ENCODE measurements at places on chromosomes 2 and 18. TPM values are rescaled to one million over a fixed set of nuclear protein-coding genes. Genes with fewer than 3 reads are reported as not detected.
A peak's percentile ranks its signal among the peaks of the same experiment; 100 is the strongest.

Gene GRP
- not detected for total RNA-seq

DNA sequence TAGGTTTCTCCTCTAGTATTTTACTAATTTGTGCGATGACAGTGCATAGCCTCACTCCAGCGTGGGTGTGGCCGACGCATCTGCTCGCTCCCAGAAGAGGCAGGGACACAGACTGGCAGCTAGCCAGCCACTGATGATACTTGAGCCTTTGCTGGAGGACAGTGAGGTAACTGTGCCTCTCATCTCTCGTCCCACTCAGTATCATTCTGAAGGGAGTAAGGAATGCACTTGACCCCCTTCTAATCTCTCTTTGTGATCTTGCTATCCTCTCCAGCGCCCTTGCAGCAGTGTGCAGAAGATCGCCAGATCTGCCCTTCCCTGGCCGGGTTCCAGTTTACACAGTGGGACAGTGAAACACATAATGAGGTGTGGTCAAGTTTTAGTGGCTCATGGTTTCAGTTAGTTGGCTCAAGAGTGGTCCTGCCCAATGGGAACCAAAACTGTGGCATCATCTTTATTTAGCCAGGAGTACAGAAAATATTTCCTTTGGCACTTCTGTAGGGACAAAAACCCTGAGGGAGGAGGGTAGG lies 17.5 kb downstream of the NCAPH start:
- H3K27me3 ChIP-seq: no peaks in the 10 kb centered on the region
- no peak for DNase-seq
- H3K36me3 ChIP-seq: peaks cover 2% of the 10 kb centered on the region
- H3K27ac ChIP-seq: peak overlapping the region; percentile 88

DNA sequence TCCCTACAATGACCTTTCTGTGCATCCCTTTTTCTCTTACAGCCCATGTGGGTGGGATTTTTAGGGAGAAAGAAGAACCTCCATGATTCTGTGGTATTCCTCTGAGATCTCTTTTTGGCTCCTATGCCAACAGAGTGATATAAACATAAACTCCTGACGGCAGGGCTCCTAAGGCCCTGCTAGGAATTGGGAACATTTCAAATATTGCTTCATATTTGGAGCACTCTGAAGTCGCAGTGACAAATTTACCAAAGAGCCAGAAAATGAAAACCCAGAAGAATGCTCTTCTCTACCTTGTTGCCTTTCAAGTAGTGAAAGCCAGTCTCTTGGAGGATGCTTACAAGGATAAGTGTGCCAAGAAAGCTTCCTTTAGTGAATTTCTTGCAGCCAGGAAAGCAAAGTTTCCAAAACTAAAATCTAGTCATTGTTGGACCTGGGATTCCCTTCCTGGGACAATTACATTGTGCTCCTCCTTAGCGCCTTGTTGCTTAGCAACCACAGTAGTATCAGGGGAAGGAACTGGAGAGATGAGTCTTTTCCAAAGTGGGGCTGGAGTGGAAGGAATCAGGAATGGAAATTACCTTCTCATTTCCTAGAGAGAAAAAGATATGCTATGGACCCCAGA lies 7.3 kb upstream of the SETBP1 start:
- no peaks in the 10 kb centered on the region for H3K27me3 ChIP-seq
- no peaks in the 10 kb centered on the region for H3K36me3 ChIP-seq
- DNase-seq: no peak
- no peak overlapping the region for H3K4me3 ChIP-seq
- no peak overlapping the region for H3K27ac ChIP-seq
- peaks cover 5% of the 10 kb centered on the region for H3K4me1 ChIP-seq

GRCh38 chr2:226742347-226742746 lies 57.3 kb downstream of the IRS1 start:
- DNase-seq: no peak
- H3K4me1 ChIP-seq: peaks cover 13% of the 10 kb centered on the region
- no peak overlapping the region for H3K27ac ChIP-seq
- no peak overlapping the region for H3K4me3 ChIP-seq
- no peaks in the 10 kb centered on the region for H3K27me3 ChIP-seq

- peaks cover 62% of the 10 kb centered on the region for H3K4me1 ChIP-seq
- no peaks in the 10 kb centered on the region for H3K27me3 ChIP-seq
- peaks cover 2% of the 10 kb centered on the region for H3K36me3 ChIP-seq
- H3K27ac ChIP-seq: no peak overlapping the region
These were observed 27.5 kb downstream of the EML4 start for GRCh38 chr2:42196403-42197267.

Gene REG3A
- not detected for total RNA-seq

GRCh38 chr18:48020337-48021250 lies 90.1 kb upstream of the SMAD2 start:
- peaks cover 44% of the 10 kb centered on the region for H3K27me3 ChIP-seq
- no peak overlapping the region for H3K27ac ChIP-seq
- H3K4me3 ChIP-seq: no peak overlapping the region
- peaks cover 7% of the 10 kb centered on the region for H3K4me1 ChIP-seq

DNA sequence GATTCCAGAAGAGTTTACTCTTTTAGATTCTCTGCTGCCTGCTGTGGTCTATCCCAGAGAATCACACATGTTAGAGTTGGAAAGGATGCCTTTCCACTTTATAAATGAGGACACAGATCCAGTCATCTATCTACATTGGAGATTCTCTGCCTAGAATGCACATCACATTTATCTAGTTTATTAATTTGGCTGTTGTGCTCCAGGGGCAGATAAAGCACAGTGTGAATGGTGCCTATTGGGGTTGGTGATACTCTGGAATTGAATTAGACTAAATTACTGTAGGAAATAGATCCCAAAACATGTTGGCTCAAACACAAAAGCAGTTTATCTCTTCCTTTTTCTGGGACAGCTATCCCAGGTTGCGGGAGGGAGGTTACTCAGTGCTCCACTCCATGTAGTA lies 14.9 kb downstream of the SIX2 start:
- peaks cover 9% of the 10 kb centered on the region for H3K27me3 ChIP-seq
- H3K4me3 ChIP-seq: no peak overlapping the region
- H3K36me3 ChIP-seq: peaks cover 8% of the 10 kb centered on the region
- no peaks in the 10 kb centered on the region for H3K4me1 ChIP-seq
- no peak overlapping the region for H3K27ac ChIP-seq
